Nephron progenitor cell (in vitro differentiated cells): ENCODE measurements at places on chromosomes 5 and 9.

DNA sequence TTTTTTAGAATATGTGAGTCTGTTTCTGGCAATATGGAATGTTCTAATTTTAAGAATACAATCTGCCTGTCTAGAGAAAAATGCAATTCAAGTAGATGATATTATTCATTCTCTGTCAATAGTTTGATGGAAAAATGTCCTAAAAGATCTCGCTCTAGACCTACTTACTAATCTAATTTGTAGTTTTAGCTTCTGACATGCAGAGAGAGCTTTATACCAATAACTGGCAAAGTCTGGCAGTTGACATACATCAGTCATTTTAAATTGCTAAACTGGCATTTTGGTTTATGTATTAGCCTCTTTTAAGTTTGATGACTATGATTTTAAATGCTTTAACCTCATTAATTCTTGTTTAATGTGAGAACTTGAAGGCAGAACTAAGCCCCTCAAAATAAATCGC is 355.0 kb upstream of the CDH10 start:
- no peak for DNase-seq

DNA sequence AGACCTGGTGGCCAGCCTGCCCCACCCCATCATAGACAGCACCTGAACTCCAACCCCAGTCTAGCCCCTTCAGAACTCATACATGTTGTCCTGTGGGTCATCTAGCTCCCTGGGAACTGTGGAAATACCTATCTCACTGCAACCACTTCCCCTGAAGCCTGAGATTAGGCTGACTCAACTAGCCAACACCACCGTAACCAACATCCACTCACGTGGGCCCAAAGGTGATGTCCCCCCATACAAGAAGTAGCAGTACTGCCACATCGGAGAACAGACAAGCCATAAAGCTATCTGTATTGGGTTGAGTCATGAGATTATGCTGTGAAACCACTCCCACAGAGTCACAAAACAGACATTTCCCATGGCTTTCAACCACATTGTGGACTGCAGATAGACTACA is 46.6 kb downstream of the OSMR start:
- no peak for DNase-seq

DNA sequence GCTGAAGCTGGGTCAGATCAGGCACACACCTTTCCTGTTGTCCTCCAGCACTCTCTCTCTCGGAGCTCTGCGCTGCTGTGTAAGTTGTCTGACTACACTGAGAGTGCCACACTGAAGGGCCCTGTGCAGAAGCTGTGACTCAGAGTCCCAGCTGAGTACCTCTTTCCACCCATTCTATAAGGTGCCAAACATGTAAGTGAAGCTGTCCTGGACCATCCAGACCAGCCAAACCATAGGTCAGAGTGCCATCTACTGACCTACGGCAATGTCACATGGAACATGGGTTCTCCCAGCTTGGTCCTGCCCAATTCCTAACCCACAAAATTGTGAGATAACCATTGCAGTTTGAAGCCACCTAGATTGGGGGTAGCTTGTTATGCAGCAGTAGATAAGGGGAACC is 68.2 kb downstream of the ADCY2 start:
- DNase-seq, result no peak

DNA sequence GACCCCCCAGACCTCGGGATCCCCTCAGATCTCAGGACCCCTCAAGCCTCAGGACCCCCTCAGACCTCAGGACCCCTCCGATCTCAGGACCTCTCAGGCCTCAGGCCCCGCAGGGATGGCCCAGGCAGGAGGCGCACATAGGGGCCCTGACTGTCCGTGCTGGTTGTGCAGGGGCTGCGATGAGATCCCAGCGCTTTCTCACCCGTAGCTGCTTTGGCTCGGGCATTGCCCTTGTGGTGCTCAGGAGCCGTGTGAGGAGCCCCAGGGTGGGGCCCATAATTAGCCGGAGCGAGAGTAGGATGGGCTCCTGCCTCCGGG is 680 bp upstream of the LPCAT1 start:
- DNase-seq, result no peak

GRCh38 chr9:120091206-120091605 is 488.8 kb downstream of the CDK5RAP2 start:
- DNase-seq, result no peak

DNA sequence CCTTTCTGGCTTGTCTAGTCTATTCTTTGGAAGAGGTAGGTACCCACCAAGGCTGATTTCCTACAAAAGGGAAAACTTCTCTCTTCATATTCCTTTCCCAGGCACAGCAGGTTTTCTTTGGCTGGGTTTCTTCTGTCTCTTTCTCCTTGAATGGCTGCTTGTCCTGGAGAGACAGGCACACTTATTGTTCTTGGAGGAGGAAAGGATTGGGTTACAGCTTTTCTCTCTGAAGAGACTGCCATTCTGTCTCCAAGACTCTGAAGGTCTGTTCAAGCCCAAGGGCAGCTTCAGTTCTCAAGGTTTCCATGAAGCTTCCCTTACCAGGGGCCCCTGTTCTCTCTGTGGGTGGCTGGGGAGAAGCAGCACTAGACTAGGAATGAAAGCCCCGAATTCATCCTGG is 33.9 kb downstream of the ACTBL2 start:
- no peak for DNase-seq
